ENCODE measurements at places on chromosomes 13 and 19.

DNA sequence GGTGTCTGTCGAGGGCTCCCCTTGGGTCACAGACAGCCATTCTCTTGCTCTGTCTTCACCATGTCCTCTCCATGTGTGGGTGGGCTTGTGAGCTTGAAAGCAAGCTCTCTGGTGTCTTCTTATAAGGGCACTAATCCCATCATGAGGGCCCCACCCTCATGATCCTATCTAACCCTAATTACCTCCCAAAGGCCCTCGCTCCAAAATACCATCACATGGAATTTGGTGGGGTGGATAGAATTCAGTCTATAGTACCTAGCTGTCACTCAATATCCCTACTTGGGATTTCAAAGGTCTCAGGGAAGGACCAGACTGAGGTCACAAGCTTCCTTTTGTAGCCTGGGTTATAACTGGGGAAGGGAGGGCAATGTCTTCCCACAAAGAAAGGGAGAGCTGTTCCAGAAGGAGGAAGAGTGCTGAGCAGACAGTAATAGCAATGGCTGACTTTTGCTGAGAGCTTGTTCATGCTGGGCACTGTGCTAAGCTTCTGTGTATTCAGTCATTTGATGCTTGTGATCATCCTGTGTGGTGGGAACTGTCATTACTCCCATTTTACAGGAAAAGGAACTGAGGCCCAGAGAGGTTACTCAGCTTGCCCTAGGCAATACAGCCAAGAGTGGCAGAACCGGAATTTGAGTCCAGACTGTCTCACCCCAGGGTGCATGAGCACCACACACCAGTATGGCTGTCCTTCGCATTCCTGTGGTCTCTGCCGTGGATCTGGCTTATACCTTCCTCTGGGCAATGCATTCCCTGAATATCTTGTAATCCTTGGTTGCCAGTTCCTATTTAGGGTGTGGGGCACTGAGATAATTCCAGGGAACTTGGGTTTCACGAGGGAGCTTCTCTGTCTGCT, 8.2 kb downstream of the FXYD5 start:
- no peak for DNase-seq

GRCh38 chr19:56671613-56671994, at the start of gene ZNF835:
Gene ZNF835 (minus strand): TSS chr19:56671757. CDS start chr19:56665198, 6,559 bp downstream.
- no peak for DNase-seq

DNA sequence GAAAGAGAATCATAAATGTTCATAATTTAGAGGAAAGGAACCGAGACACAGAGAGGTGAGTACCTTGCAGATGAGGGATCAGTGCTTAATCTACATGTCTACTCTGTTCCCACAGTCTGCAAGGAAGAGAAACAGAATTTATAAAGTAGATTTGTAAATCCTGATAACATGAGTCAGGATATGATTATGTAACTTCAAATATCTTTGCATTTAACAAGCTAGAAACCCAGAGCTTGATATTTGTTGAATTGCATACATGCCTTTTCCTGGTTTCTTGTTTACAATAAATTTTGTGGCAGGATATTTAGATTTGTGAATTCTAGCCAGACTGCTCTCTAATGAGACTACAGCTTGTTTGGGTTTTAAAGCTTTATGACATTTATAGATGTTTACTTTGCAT, 219.2 kb downstream of the ENOX1 start:
- no peak for DNase-seq

- no peak for DNase-seq
These were observed 107.4 kb downstream of the DNAJC3 start for GRCh38 chr13:95784161-95784899.

- no peak for DNase-seq
These were observed 38.4 kb downstream of the PIBF1 start for GRCh38 chr13:72820156-72820897.

DNA sequence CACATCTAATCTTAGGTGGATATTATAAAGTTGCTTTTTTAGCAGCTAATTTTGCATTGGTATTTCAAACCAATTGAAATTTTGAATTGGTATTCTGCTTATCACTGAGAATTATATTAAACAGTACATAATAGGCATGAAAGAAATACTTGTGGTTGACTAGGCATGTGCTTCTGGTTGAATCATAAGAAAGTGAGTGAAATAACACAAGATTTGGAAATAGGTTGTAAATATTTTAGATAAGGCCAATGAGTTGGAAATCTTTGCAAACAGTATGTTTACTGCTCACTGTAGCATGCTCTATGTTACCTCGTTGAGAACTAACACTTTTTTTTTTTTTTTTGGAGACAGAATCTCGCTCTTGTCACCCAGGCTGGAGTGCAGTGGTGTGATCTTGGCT, 66.8 kb upstream of the RFC3 start:
- DNase-seq: no peak

- DNase-seq: no peak
These were observed 15.5 kb downstream of the GJB2 start for GRCh38 chr13:20177049-20177831.

DNA sequence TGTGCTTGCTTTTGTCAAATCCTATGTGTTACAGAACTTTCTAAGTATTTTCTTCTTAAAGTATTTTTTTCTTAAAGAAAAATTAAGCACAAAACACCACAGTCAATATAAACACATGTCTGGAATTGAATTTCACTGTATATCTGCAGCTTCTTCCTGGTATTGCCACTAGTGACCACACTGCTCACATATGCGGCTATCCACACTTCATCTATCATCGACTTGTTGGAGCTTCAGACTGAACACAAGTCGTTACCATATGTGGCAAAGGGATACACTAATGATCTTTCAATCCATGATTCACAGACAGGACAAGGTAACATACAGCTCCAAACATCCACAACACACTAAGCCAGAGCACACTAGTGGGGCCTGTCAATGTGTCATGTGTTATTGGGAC, 498.4 kb upstream of the ARGLU1 start:
- DNase-seq: no peak

DNA sequence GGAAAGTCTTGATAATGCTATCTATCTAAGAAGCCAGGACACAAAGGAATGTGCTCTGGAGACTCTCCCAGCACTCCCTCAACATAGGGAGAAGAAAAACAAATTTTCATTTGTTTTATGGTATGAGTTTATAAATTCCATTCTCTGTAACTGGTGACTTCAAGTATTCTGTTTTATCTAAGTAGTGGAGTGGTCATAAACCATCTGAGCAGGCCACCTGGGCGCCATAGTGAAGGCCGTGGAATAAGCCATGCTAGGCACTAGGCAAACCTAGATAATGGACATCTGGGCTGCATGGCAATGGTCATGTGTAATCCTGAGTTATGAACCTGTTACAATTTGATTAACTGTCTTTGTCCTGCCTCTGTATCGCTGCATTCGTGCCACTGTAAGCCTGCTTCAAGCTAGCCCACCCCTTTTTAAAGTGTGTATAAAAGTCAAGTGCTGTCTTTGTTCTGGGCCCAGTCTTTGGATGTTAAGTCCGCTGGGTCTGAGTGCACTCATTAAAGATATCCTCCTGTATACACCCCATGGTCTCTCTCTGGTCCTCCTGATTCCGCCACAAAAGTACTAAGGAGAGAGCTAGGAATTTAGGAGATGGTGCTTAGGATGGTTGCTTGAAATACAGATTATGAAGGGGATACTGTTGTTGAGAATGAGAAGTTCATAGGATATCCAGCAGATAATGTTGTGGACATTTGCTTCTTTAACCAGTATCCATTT, 13.2 kb downstream of the GTF2F2 start:
- DNase-seq: no peak

DNA sequence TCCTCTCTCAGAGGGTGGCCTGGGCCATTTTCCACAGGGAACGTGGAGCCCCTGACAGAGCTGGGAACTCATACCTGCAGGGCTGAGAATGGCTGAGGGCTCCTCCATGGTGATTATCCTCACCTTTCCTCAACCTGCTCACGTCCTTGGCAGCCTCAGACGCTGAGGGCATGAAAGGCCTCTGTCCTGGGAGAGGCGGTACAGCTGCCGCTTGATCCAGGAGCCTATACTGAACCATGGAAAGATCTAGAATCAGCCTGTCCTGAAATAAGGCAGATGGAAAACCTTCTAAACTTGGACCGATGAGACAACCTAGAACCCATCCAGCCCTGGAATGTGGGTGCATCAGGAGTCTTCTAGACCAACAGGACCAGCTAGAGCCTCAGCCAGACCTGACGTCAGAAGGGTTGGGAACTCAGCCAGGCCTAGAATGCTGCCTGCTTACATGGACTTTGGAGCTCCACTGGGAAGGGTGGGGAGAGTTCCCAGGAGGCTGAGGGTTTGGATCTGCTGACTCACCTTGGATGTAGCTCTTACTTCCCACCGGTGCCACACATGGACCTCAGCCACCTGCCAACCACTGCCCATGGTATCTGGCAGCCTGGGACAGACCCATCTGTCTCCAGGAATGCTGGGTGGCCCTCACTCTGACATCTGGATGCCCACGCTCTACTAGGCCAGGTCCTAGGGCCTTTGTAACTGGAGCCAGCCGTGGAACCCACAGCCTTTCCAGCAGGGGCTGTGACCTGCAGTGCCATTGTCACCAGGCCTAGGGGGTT, 7.5 kb downstream of the KCTD15 start:
- DNase-seq: no peak

GRCh38 chr13:83162493-83162892, 719.8 kb downstream of the SLITRK1 start:
- DNase-seq: peak; percentile 42

- no peak for DNase-seq
These were observed 1447.3 kb upstream of the MIR17HG start for GRCh38 chr13:89900104-89900765.

GRCh38 chr13:113110048-113110851, 4.7 kb downstream of the F7 start:
- DNase-seq: no peak

DNA sequence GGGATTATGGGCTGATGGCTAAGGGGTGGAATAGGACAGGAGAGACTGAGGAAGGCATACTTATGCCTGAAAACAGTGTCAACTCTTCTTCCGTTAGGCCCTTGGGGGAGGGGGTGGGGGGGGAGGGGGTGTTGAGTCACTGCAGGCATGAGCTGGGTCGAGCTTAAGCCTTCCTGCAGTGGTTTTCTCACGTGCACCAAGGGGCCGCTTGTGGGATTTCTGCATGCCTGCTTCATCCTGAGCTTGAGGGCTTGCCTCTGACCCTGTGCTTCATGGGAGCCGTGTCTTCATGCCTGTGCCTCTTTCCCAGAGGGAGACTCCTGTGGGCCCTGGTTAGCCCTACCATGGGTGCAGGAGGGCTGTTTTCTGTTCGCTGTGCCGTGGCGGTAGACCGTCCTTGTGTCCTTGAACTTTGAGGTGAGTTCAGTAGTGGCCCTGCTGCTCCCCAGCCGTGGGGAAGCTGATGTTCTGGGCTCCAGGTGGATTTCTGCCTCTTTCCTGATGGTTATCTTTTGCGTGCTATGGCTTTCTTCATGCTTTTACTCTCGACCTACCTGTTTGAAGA, 186.1 kb downstream of the PCCA start:
- DNase-seq: no peak

DNA sequence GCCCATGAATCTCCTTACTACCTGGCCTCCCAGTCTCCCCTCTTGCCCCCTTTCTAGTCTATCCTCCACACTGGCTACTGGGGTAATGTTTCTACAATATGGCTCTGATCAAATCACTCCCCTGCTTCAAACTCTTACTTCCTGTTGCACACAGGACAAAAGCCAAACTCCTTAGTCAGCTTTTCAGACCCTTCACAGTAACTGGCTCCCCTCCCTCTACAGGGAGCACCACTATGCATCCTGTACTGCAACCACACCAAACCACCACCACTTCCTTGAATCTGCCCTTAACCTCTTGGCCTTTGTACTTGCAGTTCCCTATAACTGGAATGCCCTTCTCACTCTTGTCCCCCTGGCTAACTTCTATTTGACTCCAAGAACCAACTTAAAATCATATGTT, 32.2 kb downstream of the DEDD2 start:
- DNase-seq: no peak

DNA sequence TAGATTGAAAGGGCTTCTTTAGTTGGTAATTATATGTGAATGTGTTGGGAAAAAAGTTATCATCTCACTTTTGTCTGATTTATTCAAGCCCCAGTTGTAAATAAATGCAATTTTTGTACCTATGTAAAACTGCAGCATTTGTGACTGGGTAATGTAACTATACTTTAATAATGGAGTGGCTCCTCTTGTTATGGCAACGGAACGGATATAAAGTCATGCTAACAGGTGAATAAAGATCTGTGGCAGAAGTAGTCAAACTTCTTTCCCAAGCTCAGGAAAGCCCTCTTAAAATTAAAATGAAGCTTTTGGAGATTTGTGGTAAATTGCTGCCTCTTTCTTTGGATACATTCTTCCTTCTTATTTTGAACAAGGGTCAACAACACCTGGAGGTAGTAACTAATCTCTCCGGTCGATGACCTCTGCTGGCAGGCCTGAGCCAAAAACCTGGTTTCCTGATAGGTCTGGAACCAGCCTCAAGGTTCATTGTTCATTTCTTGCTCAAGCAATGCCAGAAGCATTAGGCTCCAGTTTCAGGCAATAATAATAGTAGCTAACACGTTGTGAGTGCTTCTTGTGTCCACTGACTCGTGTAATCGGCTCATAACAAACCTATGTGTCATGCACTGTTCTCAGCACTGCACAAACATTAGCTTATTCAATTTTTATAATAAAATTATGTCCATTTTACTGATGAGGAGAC, 313.4 kb upstream of the DACH1 start:
- DNase-seq: no peak

DNA sequence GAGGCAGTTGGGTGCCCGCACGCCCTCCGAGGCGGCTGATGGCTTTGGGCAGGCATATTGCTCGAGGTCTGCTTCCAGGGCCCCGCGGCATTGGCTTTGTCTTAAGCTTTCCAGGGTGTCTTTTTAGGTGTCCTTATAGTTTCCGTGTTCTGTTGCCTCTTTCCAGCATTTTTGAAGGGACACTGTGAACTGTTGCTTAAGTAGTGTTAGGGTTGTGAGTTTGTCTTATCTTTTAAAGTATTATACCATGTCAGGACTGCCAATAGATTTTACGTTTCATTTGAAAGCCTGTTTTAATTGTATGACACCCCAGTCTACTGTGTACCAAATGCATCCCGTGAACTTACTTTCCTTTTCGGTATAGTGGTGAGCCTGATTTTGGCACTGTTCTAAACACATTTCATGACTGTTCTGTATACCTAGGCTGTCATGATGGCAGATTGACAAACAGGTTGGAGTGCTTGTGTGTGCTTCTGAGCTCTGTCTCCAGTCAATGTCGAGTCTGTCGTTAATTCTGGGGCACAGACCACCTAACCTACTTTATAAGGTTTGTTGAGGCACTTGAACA, 656 bp downstream of the PCCA start:
- no peak for DNase-seq

GRCh38 chr13:49357694-49358093, 86.2 kb downstream of the CAB39L start:
- no peak for DNase-seq

GRCh38 chr13:54563286-54563685, 1534.7 kb downstream of the OLFM4 start:
- DNase-seq: no peak

- no peak for DNase-seq
These were observed 3.1 kb downstream of the ADAMTS10 start for GRCh38 chr19:8607386-8607785.

- DNase-seq: peak; percentile 75
These were observed 24.9 kb upstream of the TPM4 start for GRCh38 chr19:16051254-16052025.

- no peak for DNase-seq
These were observed 8.2 kb downstream of the LATS2 start for GRCh38 chr13:21053231-21053630.

GRCh38 chr13:26184791-26185250, 37.3 kb downstream of the RNF6 start:
- peak; percentile 89 for DNase-seq

- DNase-seq: no peak
These were observed 15.0 kb upstream of the CCNA1 start for GRCh38 chr13:36417331-36417730.
